ENCODE measurements at places on chromosomes 13 and 19. TPM values are rescaled to one million over a fixed set of nuclear protein-coding genes. Genes with fewer than 3 reads are reported as not detected.

The ZBTB45 gene
- total RNA-seq = 23.0 TPM

The CGB3 gene
- total RNA-seq = not detected

The ZNF154 gene
- 60.5 TPM for total RNA-seq

The SULT2A1 gene
- total RNA-seq = not detected

The GJB6 gene
- 4.9 TPM for total RNA-seq

The UFM1 gene
- total RNA-seq = 77.0 TPM

The PINLYP gene
- 2.7 TPM for total RNA-seq

The UHRF1 gene
- total RNA-seq = 0.30 TPM

The ZNF442 gene
- total RNA-seq = 7.6 TPM

The PDX1 gene
- total RNA-seq = not detected

GRCh38 chr19:33219261-33219815 is 6.3 kb downstream of the SLC7A10 start:
- H3K27ac ChIP-seq = no peak overlapping the region
- no peak overlapping the region for H3K4me3 ChIP-seq
- no peaks in the 10 kb centered on the region for H3K4me1 ChIP-seq
- H3K27me3 ChIP-seq = peaks cover 5% of the 10 kb centered on the region

GRCh38 chr19:10288662-10289166 is 1.0 kb upstream of the ICAM5 start:
- H3K27me3 ChIP-seq = peaks cover 36% of the 10 kb centered on the region
- peaks cover 9% of the 10 kb centered on the region for H3K36me3 ChIP-seq
- no peak overlapping the region for H3K27ac ChIP-seq
- DNase-seq = no peak

GRCh38 chr19:53608381-53608780 is 23.4 kb upstream of the DPRX start:
- H3K4me3 ChIP-seq = no peak overlapping the region
- no peaks in the 10 kb centered on the region for H3K27me3 ChIP-seq
- no peaks in the 10 kb centered on the region for H3K36me3 ChIP-seq
- H3K27ac ChIP-seq = no peak overlapping the region
- H3K4me1 ChIP-seq = no peaks in the 10 kb centered on the region

- peaks cover 5% of the 10 kb centered on the region for H3K36me3 ChIP-seq
- H3K27ac ChIP-seq = peak overlapping the region; percentile 49
- peak overlapping the region; percentile 52 for H3K4me3 ChIP-seq
- peaks cover 27% of the 10 kb centered on the region for H3K4me1 ChIP-seq
- H3K27me3 ChIP-seq = no peaks in the 10 kb centered on the region
These were observed 44.9 kb downstream of the ESD start for GRCh38 chr13:46751811-46752635.

DNA sequence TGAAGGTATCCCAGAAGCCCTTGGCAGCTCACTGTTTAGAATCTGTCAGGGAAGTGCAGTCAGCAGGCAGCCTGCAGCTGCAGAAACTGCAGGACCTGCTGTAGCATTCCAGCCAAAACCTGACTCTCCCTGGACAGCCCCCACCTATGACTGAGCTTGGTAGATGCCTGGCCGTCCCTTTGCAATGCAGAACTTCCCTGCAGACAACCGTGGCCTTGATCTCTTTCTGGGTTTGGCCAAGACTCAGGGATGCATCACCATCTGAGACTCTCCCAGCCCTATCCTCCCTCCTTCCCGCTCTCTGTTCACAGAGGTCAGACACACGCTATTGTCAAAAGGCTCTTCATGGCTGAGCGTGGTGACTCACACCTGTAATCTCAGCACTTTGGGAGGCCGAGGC is 99.4 kb downstream of the ZNF557 start:
- H3K4me1 ChIP-seq = no peaks in the 10 kb centered on the region
- no peak for DNase-seq
- H3K27ac ChIP-seq = no peak overlapping the region
- H3K27me3 ChIP-seq = no peaks in the 10 kb centered on the region
- no peak overlapping the region for H3K4me3 ChIP-seq
- H3K36me3 ChIP-seq = no peaks in the 10 kb centered on the region

- H3K4me3 ChIP-seq = no peak overlapping the region
- DNase-seq = no peak
- no peak overlapping the region for H3K27ac ChIP-seq
- H3K27me3 ChIP-seq = no peaks in the 10 kb centered on the region
- H3K4me1 ChIP-seq = peaks cover 26% of the 10 kb centered on the region
- peaks cover 12% of the 10 kb centered on the region for H3K36me3 ChIP-seq
These were observed 102.7 kb downstream of the ELF1 start for GRCh38 chr13:40916207-40916998.

GRCh38 chr19:2974342-2975041 is 2.9 kb upstream of the TLE6 start:
- peaks cover 2% of the 10 kb centered on the region for H3K27me3 ChIP-seq
- no peak overlapping the region for H3K27ac ChIP-seq
- peak overlapping the region; percentile 20 for H3K4me3 ChIP-seq
- DNase-seq = no peak
- no peaks in the 10 kb centered on the region for H3K36me3 ChIP-seq

DNA sequence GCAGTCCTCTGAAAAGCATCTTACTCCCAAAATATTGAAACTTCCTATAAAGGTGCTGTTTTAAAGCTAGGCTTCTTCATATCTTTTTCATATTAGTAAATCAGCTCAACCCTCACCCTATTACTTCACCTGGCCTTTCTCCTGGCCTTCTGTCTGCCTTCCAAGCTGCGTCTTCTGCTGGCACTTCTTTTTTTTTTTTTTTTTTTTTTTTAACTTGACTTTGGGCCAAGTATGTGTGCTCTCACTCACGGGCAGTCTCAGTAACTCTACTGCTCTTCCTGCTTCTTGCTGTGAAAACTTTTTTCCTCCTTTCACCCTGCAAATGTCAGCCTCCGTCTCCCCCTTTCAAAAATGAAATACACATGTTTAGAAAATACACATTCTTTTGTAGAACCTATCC is 41.2 kb upstream of the KCTD4 start:
- H3K27me3 ChIP-seq = no peaks in the 10 kb centered on the region
- no peak overlapping the region for H3K27ac ChIP-seq
- H3K4me3 ChIP-seq = no peak overlapping the region
- H3K36me3 ChIP-seq = peaks cover 12% of the 10 kb centered on the region
- DNase-seq = no peak

DNA sequence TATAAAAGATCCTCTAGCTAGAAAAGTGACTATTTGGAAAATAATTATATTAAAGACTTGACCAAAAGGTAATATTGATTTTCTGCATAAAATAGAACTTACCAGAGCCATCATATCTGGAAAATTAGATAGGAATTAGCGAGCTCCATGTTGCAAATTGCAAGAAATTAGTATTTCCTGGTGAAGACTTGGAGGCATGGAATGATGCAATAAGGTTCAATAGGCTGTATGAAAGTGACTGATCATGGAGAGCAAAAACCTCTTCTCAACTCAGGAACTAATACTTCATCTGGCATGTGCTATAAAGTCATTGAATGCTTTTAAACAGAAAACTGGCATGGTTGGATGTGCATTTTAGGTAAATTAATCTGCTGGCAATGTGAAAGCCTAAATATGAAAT is 66.3 kb upstream of the UFM1 start:
- H3K4me3 ChIP-seq = no peak overlapping the region
- no peak for DNase-seq
- peaks cover 2% of the 10 kb centered on the region for H3K36me3 ChIP-seq
- H3K4me1 ChIP-seq = no peaks in the 10 kb centered on the region

DNA sequence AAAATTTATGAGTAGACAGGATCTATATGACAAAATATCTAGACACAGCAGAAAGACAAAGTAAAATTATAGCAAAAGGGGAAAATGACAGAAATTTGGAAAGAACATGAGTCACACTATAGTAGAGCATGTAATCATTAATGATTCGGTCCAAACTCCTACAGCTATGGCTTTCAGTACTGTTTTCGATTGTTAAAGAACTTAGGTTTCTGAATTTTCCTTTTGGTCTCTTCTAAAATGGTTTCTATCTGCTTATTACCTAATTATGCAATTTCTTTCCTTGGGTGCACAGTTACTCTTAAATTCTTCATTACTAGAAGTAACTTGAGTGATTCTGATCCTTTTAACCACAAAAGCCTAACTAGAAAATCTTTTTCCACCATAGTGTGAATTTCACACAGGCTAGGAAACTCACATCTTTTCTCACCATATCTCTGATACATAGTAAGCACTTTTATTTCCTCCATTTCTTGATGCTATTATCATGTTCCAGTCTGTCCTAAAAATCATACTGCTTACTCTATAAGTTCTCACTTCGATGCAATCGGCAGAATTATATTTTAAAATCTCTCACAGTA is 1101.4 kb downstream of the PCDH9 start:
- H3K27me3 ChIP-seq = no peaks in the 10 kb centered on the region
- no peaks in the 10 kb centered on the region for H3K36me3 ChIP-seq
- H3K4me3 ChIP-seq = no peak overlapping the region
- no peak overlapping the region for H3K27ac ChIP-seq
- DNase-seq = no peak

DNA sequence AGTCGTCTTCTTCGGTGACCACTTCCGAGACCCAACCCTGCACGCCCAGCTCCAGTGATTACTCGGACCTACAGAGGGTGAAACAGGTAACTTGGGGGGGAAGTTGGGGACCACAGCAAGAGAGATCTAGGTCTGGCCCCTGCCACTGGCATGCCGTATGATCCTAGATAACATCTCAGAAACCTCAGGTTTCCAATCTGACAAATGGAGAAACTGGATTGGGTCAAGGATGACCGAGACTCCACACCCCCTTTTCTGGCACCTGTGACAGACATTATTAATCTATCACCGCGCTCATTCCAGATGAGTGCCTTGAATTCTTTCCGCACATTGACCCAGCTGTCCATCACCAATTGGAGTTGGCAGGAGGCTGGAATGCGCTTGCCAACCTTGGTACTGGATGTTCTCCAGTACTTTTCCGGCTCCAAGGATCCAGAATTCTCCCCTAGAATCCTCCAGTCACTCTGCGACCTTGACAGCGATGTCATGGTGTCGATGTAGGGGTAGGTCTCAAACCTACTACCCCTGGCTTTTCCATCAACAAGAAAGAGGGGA is 17.4 kb downstream of the VASP start:
- peaks cover 10% of the 10 kb centered on the region for H3K4me1 ChIP-seq
- no peak for DNase-seq
- no peaks in the 10 kb centered on the region for H3K27me3 ChIP-seq
- H3K27ac ChIP-seq = peak overlapping the region; percentile 53
- no peak overlapping the region for H3K4me3 ChIP-seq

DNA sequence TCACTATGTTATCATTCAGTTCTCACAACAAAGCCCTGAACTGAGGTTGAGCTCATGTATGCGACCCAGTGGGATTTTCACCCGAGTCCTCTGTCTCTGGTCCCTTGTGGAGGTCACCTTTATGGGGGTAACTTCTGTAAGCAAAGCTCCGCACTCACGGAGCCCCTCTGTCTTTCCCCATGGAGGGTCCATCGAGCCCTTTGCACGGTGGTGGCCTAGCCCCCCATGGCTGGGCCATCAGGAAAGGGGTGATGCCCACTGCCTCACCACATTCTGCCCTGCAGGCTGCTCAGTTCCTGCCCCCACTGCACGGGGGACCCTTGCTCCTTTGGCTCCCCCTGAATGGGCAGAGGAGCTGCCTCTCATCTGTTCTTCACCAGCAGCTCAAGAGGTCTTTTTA is 39.6 kb downstream of the CHST8 start:
- no peak overlapping the region for H3K27ac ChIP-seq
- H3K36me3 ChIP-seq = no peaks in the 10 kb centered on the region
- H3K4me1 ChIP-seq = no peaks in the 10 kb centered on the region
- peaks cover 37% of the 10 kb centered on the region for H3K27me3 ChIP-seq
